ENCODE measurements at places on chromosomes 1 and 21.

- DNase-seq, result no peak
Measured at GRCh38 chr1:12052997-12053686, 10.0 kb upstream of the TNFRSF8 start.

DNA sequence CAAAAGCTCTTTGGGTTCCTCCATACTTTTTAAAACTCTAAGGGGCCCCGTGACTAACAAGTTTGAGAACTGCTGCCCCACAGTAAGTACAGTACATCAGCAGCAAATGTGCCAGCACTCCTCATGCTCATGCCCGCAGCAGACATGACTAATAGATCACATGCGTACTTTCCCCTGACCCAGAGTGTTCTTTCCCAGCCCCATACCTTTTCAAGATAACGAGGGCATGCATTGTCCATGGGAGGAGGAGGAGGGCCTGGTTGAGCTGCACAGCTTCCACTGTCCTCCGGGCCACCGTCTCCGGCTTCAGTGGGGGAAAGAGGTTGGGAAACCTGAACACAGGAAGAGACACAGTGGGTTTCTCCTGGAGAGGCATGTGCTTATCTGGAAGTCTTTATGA lies 45.5 kb downstream of the DHRS3 start:
- DNase-seq, result no peak

DNA sequence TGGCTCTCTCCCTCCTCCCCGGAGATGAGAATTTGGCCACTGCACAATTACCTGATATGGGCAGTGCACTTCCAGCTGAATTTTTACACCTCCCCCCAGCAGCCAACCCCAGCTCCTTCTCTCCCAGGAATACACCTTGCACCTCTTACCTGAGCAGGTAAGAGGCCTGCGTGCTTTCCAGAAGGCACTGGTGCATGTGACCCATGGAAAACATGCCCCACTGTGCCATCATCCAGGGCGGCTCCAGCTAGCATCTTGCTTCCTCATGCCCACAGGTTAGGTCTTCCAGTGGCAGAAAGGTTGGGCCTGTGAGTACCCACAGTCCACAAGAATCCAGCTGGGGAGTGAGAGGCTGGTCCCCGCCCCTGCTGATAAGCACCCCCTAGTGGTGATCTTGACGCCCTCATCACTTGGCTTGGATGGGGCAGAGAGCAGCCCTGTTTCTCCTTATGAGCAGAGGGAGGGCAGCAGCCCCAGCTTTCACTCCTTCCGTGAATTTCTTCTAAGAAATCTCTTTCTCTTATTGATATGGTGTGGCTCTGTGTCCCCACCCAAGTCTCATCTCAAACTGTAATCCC lies 57.8 kb downstream of the EDARADD start:
- peak; percentile 24 for DNase-seq

GRCh38 chr1:201741763-201742342 lies 87.1 kb upstream of the IPO9 start:
- DNase-seq, result no peak

GRCh38 chr1:44326024-44326701 lies 28.9 kb downstream of the ERI3 start:
- DNase-seq, result no peak

DNA sequence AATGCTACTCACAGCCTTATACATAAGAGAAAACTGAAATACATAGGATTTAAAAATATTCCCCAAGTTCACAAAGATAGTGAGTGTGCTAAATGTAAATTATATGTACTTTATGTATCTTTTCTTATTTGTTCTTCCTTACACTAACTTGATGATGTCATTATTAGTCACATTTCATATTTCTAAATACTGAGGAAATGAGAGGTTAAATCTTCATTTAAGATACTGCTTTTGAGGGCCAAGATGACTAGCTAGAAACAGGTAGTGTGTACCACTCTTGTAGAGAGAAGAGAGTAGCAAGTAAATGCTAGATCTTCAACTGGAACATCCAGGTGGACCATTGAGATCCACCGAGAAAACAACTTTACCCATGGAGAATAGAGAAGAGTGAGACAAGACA lies 29.8 kb downstream of the PYHIN1 start:
- no peak for DNase-seq

DNA sequence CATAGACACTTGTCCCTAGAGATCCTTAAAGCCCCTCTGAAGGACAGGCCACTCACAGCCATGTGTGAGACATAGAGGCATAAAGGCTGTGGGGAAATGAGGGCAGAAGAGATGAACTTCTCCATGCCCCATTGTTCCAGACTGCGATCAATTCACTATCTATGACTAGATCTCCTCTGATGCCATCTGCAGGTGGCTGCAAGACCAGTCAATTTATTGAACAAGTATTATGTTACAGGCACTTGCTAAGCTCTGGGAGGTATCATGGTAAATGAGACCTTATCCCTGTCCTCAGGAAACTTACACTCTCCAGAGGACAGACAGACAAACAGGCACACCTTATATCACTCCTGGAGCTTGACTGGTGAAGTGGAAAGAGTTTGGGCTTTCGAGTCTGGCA lies 22.9 kb downstream of the UBIAD1 start:
- DNase-seq, result no peak

DNA sequence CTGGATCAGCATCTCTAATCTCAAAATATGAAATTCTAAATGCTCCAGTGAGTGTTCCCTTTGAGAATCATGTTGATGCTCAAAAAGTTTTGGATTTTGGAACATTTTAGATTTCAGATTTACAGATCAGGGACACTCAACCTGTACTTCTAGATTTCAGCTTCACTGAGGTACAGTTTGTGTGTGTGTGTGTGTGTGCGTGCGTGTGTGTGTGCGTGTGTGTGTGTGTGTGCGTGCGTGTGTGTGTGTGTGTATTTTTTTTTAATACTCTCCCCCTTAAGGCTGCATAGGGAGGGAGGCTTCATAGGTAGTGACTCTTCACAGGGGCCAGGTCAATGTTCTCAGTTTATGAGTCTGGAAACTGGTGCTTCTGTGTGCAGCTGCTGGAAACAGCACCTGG lies 77.5 kb downstream of the BRINP2 start:
- no peak for DNase-seq

GRCh38 chr1:30928171-30928570 lies 19.6 kb upstream of the SDC3 start:
- DNase-seq, result no peak

DNA sequence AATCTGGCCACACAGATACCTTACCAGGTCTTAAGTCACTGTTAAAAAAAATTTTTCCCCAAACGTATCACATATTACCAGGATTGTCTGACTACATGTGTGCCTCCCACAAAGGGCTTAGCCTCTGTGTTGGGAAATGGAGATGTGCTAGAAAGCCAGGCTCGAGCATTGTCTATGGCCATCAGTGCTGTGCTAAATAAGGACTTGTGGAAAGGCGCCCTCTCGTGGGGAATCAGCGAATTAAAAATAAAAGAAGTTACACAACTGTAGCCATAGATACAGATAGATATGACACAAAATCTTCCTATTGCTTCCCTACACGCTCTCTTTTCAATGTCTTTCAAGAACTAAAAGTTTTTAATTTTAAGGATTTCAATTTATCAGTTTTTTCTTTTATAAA lies 47.5 kb upstream of the CRNN start:
- DNase-seq, result peak; percentile 30

DNA sequence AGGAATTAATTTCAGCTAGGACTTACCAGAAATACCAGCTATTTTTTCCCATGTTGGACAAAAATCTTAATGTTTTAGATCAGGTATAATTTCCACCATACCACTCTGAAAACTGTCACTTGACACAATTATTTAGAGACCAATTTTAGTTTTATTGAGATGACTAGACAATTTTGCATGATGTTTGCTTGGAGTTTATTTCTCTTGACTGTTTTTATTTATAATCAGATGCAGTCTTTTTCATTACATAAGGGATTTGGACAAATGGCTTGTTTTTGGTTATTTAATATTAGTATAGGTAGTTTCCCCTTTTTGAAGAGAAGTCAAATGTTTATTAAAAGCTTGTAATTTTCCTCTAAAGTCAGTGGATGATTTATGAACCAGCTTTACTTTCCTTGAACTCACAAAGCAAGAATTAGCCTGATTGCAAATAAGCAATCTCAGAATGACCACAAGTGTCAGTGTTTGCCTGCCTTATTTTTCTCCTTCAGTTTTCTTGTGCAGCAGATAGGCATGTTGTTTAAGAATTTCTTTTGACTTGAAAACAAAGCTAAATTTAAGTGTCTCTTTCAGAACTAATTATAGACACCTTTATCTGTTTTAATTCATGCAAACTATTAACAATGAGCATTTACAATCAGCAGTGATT lies 3.8 kb upstream of the B3GALT2 start:
- no peak for DNase-seq
